Stimulated activated CD8-positive, alpha-beta memory T cell treated with anti-CD3 and anti-CD28 coated beads, Interleukin-15, amount 100 ng/mL, for 24 hours (primary cell): ENCODE measurements at places on chromosomes 5 and 9.

GRCh38 chr5:68942169-68942568, 151.6 kb upstream of the SLC30A5 start:
- DNase-seq: no peak

GRCh38 chr5:109324351-109324750, 85.4 kb downstream of the PJA2 start:
- no peak for DNase-seq

DNA sequence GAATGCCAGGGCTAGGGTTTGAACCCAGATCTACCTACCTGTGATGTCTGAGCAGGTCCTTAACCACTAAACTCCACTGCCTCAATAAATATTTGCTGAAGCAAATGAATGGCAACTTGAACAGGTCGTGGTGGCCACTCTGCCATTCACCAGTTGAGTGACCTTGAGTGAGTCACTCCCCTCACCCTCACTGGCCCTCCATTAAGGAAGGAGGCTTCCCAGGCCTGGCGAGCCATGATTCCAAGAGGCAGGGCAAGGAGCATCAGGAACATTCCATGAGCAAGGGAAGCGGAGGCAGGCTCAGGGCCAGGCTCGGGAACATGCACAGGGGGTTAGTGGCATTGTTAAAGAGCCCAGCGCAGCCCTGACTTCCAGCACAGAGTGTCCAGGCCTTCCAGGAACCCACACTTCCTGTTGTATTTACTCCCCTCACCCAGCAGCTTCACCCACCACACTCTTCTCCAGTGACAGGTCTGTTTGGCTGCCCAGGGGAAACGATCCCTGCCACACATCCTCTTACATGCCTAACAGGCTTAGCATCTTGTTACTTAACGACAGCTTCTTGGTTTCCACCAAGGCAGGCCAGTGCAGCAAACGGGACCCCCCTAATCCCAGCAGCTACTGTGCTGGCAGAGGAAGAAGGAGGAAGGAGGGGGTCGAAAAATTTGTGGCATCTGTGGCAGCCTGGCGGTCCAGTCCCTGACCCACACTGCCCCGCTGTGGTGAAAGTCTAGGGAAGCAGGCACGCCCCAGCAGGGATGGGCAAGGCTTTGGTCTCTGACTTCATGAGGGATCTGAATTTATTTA, 43.7 kb upstream of the TTC1 start:
- DNase-seq: no peak

- no peak for DNase-seq
Observed at GRCh38 chr5:150540615-150541396, 32.9 kb downstream of the NDST1 start.

DNA sequence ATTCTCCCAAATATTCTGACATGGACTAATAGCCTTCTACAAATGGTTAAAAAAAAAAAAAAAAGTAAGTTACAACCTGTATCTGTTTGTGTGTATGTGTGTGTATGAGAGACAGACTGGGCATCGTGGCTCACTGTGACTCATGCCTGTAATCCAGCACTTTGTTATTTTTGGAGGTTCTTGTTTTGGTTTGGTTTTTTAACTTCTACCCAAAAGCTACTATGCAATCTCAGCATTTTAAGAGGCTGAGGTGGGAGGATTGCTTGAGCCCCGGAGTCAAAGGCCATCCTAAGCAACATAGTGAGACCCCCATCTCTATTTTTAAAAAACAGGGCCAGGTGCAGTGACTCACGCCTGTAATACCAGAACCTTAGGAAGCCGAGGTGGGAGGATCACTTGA, 17.6 kb upstream of the HAVCR1 start:
- DNase-seq: no peak

GRCh38 chr5:89181546-89181945, 298.6 kb upstream of the MEF2C start:
- DNase-seq: no peak

GRCh38 chr9:96646081-96646991, 8.8 kb downstream of the PRXL2C start:
- DNase-seq: no peak

DNA sequence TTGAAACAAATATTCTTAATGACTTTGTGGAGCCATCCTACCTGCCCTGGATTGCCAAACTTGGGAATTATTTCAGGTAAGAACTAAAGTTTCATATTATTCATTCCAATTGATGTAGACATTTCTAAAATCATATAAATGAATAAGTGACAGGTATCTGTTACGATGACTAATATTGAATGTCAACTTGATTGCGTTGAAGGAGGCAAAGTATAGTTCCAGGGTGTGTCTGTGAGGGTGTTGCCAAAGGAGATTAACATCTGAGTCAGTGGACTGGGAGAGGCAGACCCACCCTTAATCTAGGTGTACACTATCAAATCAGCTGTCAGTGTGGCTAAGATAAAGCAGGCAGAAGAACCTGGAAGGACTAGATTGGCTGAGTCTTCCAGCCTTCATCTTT, 1688.4 kb upstream of the CDH9 start:
- no peak for DNase-seq

DNA sequence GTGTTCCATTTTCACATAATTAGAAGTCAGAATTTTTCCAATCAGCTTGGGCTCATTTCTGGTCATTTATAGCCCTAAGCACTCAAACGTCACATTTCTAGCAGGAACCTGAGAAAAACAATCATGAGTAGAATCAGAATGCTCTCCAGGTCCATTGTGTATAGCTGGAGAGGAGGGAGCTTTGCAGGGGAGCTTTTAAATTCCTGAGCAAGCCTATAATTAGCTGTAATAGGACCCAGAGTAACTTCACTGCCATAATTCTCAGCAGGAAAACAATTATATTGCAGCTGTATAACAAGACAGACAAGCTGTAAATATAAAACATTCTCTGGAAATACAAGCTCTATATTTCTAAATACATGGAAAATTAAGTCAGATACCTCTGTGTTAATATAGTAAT, 637.6 kb upstream of the SGCD start:
- no peak for DNase-seq

- DNase-seq: no peak
Observed at GRCh38 chr5:162128117-162128516, 60.5 kb downstream of the GABRG2 start.

DNA sequence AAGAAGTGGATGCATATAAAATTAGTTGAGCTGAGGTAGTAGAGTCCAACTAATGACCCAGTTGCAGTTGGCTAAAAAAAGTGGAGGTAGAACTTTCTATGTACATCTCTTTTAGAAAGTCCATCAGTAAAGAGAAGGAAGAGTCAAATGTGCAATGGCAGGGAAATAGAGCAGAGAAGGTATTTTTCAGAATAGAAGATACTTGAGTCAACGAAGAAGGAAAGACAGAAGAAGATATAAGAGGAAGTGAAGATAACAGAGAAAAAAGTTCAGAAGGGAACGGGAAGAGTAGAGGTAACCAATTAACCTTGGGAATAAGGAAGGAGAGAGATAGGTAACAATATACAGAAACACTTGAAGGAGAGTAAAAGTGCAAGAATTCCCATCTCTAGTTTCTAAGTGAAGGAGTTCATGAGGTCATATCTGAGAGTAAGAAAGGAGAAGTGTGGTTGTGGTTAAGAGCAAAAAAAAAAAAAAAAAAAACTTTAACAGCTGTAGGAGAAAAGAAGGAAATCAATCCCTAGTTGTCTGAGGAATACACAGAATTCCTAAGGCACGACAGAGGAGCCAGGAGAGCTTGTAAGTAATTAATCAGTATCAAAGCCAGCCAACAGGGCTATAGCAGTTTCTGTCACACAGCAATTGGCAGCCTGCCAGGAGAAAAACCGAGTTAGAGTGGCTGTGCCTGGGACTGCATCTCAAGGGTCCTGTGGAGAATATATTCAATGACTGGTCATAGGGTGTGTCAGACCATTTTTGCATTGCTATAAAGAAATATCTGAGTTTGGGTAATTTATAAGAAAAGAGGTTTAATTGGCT, 61.0 kb downstream of the ARL15 start:
- DNase-seq: no peak

GRCh38 chr9:83629433-83630104, 6.6 kb downstream of the IDNK start:
- no peak for DNase-seq

GRCh38 chr5:140828362-140828737, 590 bp downstream of the PCDHA6 start:
- no peak for DNase-seq

- no peak for DNase-seq
Observed at GRCh38 chr9:6610073-6610472, 35.5 kb downstream of the GLDC start.

GRCh38 chr5:179262126-179262920, 82.9 kb downstream of the ADAMTS2 start:
- no peak for DNase-seq

GRCh38 chr5:116861666-116862065, 287.0 kb upstream of the SEMA6A start:
- DNase-seq: no peak

GRCh38 chr9:92147852-92148180, 32.6 kb upstream of the SPTLC1 start:
- no peak for DNase-seq

GRCh38 chr9:22817181-22817580, 370.6 kb downstream of the DMRTA1 start:
- DNase-seq: no peak

DNA sequence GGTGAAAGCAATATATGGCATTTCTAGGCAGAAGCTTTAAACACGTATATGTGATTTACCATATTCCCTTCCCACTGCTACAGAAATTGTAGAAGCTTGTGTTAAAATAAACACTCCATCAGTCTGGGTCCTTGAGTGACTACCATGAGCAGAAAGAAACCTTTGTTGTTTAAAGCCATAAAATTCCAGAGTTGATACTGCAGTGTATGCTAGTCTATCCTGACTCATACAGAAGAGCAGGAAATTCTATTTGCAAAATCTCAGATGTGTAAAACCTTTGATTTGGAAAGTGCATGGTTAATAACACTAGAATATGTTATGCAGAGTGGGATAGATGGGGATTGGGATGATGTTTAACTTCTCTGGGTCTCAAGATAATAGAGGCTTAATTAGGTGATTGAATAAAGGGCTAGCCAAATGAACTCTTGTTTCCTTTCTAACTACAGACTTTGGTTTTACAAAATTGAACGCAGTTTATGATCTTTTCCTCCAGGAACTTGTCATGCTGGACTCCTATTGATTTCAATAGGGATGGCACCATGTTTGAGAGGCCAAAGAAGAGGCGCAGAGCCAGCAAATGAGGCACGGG, 282.7 kb upstream of the VLDLR start:
- no peak for DNase-seq

DNA sequence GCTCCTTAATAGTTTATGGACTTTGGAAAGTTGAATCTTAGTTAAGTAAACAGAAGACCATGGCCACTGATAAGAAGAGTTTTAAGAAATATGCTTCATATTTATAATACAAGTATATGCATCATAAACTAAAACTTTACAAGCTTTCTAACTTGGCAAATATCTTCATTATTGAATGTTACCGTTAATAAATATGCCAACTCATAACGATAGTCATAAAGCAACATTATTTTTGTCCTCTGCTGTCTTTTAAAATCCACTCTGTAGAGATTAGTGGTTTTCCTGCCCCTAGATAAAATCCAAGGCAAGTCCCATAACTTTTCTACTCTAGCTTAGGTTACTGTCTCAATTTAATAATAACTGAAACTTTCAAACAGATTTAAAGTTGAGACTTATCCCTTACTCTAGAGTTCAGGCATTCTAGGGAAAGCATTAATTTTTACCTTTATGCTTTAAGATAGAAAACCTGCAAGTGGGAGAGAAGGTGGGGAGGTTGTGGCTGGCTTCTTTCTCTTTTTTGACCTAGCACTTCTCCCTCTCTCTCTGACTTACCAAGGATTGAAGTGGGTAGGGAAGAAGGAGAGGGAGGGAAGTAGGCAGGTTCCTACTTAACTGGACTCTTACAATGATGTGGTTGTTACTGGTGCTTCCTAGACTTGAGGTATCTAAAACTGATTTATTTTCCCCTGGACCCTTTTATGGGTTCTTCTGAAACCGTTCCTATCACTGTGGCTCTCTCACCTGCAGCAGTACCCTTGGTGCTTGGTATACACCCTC, 29.6 kb downstream of the RNF145 start:
- DNase-seq: no peak

DNA sequence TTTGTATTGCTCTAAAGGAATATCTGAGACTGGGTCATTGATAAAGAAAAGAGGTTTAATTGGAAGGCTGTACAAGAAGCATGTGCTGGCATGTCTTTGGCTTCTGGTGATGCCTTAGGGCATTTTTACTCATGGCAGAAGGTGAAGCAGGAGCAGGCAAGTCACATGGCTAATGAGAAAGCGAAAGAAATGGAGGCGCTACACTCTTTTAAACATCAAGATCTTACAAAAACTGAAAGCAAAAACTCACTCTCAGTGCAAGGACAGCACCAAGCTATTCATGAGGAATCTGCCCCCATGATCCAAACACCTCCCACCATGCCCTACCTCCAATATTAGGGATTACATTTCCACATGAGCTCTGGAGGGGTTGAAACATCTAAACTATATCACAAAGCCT, 1458.8 kb upstream of the ACO1 start:
- DNase-seq: no peak

DNA sequence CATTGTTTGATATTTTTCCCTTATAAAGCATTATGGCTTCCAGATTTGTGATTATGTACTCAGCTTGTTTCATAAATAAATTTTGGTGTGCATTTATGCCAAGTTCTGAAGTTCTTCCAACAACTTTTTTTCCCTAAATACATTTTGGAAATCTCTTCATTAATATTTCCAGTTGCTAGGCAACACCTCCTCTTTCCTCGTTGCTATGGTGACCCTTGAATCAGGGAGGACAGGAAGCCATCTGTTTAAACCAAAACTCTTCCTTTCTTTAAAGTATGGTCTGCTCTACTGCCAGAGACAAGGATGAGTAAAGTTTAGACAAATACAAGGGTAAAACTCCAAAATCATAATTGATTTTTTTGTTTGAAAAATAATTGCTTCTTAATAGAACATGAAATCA, 779.3 kb downstream of the CDH9 start:
- DNase-seq: no peak

DNA sequence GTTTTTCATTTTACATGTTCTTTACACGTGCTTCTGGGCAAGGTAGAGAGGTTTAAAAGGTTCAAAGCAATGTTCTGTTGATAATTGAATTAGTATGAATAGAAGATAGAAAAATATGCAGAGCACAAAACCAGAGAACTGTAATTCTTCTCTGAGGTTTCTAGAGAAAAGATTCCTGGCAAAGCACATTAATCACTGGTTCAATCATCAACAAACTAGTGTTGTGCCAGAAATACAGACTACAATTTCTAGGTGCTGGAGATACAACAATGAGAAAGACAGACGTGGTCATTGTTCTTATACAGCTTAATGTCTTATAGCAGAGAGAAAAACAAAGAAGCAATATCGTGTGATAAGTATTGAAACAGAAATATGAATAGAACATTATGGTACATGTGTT, 25.5 kb downstream of the MEGF9 start:
- DNase-seq: no peak
